IMR-90 (cell line): ENCODE measurements at places on chromosomes 12 and 14.

DNA sequence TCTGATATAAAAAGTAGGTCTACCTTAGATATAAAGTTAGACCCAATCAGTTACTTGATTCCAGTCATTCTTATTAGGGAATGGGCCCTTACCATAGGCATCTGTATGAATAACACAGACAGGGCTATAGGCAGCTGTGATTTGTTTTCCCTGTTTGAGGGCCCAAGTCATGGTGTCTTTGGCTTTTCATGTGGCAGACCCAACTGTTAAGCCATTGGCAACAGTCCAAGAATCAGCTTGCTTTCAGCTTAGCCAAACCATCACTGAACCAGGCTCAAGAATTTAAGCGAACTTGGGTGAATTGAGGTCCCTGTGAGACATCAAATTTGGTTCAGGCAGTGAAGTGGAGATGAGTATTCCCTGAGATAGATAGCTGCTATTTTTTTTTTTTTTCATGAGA is 111.2 kb downstream of the LRRIQ1 start:
- DNase-seq = no peak

DNA sequence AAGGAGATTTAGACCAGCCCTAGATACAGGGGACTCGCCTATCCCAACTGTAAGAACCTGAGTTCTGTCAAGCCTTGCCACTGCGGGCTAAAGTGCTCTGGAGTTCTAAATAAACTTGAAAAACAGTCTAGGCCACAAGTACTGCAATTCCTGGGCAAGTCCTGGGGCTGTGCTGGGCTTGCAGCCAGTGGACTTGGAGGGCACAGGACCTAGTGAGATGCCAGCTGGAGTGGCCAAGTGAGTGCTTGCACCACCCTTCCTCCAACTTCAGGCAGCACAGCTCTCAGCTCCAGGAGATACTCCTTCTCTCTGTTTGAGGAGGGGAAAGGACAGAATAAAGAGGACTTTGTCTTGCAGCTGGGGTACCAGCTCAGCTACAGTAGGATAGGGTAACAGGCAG is 307.6 kb upstream of the FBXO33 start:
- DNase-seq = no peak

- DNase-seq = no peak
These were observed 100.5 kb downstream of the ZNF664 start for GRCh38 chr12:124073356-124074035.

DNA sequence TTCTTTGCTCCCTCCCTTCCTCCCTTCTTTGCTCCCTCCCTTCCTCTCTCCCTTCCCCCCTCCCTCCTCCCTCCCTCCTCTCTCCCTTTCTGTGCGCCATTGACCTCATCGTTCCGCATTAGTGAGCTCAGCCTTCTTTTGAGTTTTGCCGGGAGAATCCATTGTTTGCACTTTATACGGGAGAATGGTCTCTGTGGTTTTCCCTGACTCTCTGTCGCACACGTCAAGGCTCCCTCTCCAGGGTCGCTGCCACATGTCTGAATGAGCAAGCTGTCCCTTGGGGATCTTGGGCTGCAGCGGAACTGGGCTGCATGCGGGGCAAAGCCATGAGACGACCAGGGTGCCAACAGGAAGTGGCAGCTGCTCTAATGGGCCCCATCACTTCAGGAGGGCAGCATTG is 118.5 kb downstream of the GLT1D1 start:
- no peak for DNase-seq

GRCh38 chr14:105536051-105536450 is 9.7 kb downstream of the TMEM121 start:
- no peak for DNase-seq

GRCh38 chr12:30965613-30965985 is 39.1 kb downstream of the TSPAN11 start:
- DNase-seq = no peak
